GM19239 (cell line): ENCODE measurements at places on chromosomes 3 and 15.

- no peak for DNase-seq
Measured at GRCh38 chr3:12221663-12222062, 63.0 kb upstream of the TIMP4 start.

DNA sequence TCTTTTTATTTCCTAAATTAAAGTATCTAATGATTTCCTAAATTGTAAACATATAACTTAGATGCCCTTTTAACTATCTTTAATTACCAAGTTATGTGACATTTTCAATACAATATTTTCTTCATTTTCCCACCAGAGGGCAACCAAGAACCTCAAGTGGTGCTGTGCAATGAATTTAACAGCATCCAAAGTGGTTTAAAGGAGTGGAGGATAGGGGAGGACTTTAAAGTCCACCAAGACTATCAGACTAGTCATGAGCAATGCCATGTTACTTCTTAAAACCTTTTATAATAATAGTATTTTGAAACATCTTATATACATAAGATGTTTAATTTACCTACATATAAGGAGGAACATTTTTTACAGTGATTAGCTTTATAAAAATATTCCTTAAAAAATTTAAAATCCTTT, 74.4 kb downstream of the DLG1 start:
- peak; percentile 14 for DNase-seq

DNA sequence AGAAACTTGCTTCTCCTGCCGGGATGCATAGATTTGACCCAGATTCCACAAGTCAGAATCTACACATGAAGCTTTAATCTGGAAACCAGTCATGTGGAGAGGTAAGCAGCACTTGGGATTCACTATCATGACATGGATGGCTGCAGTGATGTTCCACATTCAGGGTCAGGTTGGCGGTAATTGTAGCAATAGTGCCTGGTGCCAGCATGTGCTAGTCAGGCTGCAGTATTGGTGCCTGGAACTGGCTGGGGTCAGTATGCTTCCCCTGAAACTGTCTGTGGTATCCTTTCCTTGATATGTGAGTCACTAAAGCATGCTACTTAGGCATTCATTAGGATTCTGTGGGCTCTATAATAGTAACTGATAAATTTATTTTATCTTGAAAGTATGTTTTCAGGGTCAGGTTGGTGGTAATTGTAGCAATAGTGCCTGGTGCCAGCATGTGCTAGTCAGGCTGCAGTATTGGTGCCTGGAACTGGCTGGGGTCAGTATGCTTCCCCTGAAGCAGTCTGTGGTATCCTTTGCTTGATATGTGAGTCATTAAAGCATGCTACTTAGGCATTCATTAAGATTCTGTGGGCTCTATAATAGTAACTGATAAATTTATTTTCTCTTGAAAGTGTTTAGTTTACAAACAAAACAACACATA, 1439.2 kb downstream of the ZPLD1 start:
- DNase-seq: no peak

DNA sequence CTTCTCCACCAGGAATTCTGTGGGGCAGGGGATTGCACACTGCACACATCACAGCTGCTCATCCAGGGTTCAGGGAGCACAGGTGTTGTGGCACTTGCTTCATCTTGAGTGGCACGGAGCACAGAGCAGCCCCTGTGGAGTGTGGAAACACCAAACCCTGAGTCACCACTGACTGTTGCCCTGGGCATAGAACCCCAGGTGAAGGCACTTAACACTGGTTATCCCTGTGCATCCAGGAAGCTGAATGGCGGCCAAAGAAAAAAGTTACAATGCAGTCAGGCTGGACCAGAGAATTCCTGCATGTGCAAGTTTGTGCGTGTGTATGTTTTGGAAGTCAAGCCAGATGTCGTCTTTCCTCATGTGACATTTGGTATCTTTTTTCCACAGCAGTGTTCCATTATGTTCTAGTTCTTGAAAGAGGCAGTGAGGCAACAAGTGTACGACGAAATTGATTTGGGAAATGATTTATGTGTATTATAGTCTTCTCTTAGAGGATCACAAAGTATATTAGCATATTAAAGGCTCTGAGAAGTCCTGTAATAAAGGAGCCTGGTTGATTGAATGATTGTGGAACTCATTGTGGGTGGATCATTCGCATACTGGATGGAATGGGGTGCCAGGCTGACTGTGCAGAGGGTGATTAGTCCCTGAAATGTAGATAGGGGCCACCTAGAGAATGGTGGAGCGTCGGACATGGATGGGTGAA, 292.3 kb downstream of the TLE3 start:
- DNase-seq: no peak

DNA sequence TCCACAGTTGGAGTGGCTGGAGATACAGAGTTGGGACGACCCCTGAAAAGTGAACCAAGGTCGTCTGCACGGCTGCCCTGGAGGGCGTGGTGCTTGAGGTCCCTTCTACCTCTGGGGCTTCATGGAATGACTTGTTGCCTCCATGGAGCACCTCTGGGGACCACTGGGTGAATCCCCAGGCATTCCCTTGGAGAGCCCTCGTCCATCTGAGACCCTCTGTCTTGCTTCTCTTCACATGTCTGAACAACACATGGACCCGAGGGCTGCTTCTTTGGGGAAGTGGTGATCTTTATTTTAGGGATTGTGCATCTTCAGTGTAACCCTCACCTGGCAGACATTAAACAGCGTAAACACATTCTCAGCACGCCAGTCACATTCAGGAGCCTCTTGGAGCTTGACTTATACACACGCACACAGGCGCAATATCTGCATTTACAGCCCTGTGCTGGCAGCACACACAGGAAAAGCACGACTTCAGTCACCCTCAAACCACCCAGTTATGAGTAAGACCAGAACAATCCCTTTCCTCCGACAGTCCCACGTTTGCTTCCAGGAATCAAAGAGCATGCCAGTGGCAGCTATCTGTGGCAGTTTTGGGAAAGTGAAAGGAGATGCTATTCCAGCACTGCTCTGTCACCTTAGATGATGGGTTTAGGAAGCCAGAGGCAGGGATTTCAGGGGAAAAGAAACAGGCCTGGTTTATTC, 12.6 kb downstream of the FAM107A start:
- DNase-seq: no peak

GRCh38 chr3:57421336-57421735, 122.8 kb downstream of the DNAH12 start:
- no peak for DNase-seq
